ENCODE measurements at places on chromosomes 2 and 18. TPM values are rescaled to one million over a fixed set of nuclear protein-coding genes. Genes with fewer than 3 reads are reported as not detected.

- no peaks in the 10 kb centered on the region for H3K27me3 ChIP-seq
- peak overlapping the region; percentile 60 for H3K27ac ChIP-seq
- peaks cover 18% of the 10 kb centered on the region for H3K4me1 ChIP-seq
Observed at GRCh38 chr2:173048897-173049661, 26.6 kb upstream of the MAP3K20 start.

DNA sequence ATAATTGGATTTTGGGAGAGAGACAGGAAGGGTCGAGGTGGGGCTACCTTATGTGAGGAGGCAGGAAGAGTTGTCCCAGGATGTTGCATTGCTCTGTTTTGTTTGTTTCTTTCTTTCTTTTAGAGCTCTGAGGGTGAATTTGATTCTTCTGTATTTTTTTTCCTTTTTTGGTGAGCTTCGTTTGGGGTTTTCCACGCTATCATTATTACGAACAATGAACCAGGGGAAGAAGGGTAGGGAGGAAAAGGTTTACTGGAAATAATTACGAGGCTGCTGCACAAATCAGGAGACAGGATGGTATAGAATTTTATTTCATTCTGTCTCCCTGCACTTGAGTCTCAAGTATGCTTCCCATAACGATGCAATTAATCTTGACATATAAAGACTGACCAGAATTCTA lies 51.4 kb upstream of the ZNF516 start:
- no peak for DNase-seq
- peaks cover 6% of the 10 kb centered on the region for H3K27me3 ChIP-seq
- no peaks in the 10 kb centered on the region for H3K4me1 ChIP-seq

GRCh38 chr2:11542275-11542819 lies 8.5 kb downstream of the GREB1 start:
- DNase-seq: no peak
- no peak overlapping the region for H3K27ac ChIP-seq
- H3K27me3 ChIP-seq: no peaks in the 10 kb centered on the region
- no peaks in the 10 kb centered on the region for H3K36me3 ChIP-seq
- peaks cover 12% of the 10 kb centered on the region for H3K4me1 ChIP-seq

DNA sequence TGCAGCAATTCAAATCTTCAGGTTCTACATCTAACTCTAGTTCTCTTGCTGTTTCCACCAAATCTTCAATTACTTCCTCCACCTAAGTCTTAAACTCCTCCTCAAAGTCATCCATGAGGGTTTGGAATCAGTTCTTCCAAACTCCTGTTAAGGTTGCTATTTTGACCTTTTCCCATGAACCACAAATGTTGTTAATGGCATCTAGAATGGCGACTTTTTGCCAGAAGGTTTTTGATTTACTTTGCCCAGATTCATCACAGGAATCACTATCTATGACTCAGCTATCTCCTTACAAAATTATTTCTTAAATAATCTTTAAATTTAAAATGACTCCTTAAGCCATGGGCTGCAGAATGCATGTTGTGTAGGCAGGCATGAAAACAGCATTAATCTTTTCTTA lies 368.9 kb upstream of the TNP1 start:
- H3K4me3 ChIP-seq: no peak overlapping the region
- H3K27me3 ChIP-seq: no peaks in the 10 kb centered on the region
- no peak overlapping the region for H3K27ac ChIP-seq
- DNase-seq: no peak

- H3K4me3 ChIP-seq: no peak overlapping the region
- no peaks in the 10 kb centered on the region for H3K27me3 ChIP-seq
- peaks cover under 1% of the 10 kb centered on the region for H3K36me3 ChIP-seq
- peak overlapping the region; percentile 72 for H3K27ac ChIP-seq
Observed at GRCh38 chr18:55248495-55248894, 289.2 kb upstream of the CCDC68 start.

- no peak overlapping the region for H3K4me3 ChIP-seq
- peaks cover 21% of the 10 kb centered on the region for H3K4me1 ChIP-seq
- H3K27me3 ChIP-seq: no peaks in the 10 kb centered on the region
- peak; percentile 78 for DNase-seq
- H3K27ac ChIP-seq: peak overlapping the region; percentile 13
- H3K36me3 ChIP-seq: peaks cover 17% of the 10 kb centered on the region
Observed at GRCh38 chr2:237540823-237541222, 25.6 kb upstream of the PRLH start.

GRCh38 chr18:59414111-59414653 lies 55.1 kb upstream of the LMAN1 start:
- H3K36me3 ChIP-seq: no peaks in the 10 kb centered on the region
- no peaks in the 10 kb centered on the region for H3K4me1 ChIP-seq
- no peak overlapping the region for H3K4me3 ChIP-seq
- H3K27me3 ChIP-seq: no peaks in the 10 kb centered on the region

The TEKT4 gene
- total RNA-seq: not detected

The TUBB8B gene
- total RNA-seq: not detected

DNA sequence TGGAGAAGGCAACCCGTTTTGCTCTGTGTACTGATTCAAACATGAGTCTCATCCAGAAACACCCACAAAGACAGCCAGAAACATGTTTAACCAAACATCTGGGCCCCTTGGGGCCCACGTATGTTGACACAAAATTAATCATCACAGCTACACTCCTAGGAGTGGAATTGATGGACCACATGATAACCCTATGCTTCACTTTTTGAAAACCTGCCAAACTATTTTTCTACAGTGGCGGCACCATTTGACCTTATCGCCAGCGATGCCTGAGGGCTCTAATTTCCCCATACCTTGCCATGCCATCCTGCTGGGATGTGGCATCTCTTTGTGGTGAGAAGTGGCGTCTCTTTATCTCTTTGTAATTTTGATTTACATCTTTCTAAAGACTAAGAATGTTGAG lies 38.5 kb downstream of the PSMG2 start:
- H3K4me3 ChIP-seq: no peak overlapping the region
- no peak for DNase-seq
- H3K36me3 ChIP-seq: no peaks in the 10 kb centered on the region
- H3K4me1 ChIP-seq: no peaks in the 10 kb centered on the region

The ANKRD36C gene
- 8.1 TPM for total RNA-seq

GRCh38 chr2:177172034-177172880 lies 40.3 kb upstream of the HNRNPA3 start:
- H3K4me1 ChIP-seq: peaks cover 37% of the 10 kb centered on the region
- H3K27ac ChIP-seq: no peak overlapping the region
- DNase-seq: no peak
- H3K4me3 ChIP-seq: no peak overlapping the region
- no peaks in the 10 kb centered on the region for H3K27me3 ChIP-seq

DNA sequence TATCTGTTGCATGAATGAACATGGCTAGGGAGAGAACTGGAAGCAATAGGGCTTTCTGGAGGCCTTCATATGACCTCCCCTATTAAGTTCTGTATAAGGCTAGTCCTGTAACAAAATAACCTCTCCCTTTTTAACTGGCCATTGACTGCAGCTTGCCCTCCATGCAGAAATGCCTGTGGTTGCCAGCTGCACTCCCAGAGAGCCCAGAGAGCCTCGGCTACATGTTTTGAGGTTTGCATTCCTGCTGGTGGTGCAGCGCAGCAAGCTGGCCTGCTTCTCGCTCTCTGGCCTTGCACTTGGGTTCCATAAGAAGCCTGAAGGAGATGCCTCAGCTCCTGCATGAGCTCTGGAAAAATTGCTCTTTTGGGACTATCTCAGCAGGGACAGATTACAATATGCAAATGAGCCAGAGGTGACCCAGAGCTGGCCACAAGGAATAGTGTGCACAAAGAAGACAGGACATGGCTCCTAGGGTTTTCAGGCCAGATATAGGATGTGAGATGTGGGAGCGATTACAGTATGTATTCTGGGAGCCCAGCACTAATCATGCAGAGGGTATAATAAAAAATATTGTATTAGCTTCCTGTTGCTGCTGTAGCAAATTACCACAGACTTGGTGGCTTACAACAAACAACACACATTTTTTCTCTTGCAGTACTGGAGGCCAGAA lies 186.7 kb downstream of the INSIG2 start:
- no peaks in the 10 kb centered on the region for H3K4me1 ChIP-seq
- no peak overlapping the region for H3K4me3 ChIP-seq
- H3K36me3 ChIP-seq: no peaks in the 10 kb centered on the region
- peaks cover 45% of the 10 kb centered on the region for H3K27me3 ChIP-seq
- no peak overlapping the region for H3K27ac ChIP-seq

The TMX3 gene
- total RNA-seq: 20.7 TPM

DNA sequence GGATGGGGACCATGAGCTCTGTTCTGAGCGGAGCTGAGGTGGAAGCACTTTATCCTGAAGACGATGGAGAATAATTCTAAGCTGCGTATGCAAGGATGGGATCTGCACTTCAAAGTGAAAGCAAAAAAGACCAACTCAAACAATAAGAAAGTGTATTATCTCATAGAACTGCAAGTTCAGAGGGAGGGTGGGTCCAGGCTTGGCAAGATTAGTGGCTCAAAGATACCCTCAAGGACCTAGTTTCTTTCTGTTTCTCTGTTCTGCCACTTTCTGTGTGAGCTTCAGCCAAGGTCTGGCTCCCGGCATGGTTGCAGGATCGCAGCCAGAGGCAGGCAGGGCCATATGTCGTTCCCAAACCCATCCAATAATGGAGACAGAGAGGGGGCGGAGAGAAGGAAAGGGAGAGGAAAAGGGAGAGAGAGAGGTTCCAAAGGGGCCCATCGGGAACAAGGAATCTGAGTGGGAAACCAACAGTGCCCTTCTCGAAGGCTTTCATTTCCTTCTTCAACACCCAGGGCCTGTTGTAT lies 169.2 kb upstream of the NCK2 start:
- H3K4me1 ChIP-seq: peaks cover 12% of the 10 kb centered on the region
- no peaks in the 10 kb centered on the region for H3K36me3 ChIP-seq
- no peak overlapping the region for H3K27ac ChIP-seq
- no peaks in the 10 kb centered on the region for H3K27me3 ChIP-seq
- H3K4me3 ChIP-seq: peak overlapping the region; percentile 3

DNA sequence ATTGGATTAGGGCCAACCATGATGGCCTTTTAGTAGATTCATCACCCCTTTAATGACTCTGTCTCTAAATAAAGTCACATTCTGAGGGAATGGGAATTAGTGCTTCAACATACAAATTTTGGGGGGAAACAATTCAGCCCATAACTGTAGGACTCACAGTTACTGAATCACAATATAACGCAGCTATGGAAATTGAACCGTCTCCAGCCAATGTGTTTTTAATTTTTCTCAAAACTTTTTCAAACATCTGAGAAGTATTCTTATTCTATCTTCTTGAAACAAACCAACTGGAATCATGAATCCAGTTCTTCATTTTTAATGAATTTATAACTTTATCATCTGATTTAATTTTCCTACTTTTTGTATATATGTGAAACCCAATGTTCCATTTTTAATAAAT lies 373.1 kb upstream of the SYT4 start:
- DNase-seq: no peak
- no peak overlapping the region for H3K4me3 ChIP-seq
- H3K27me3 ChIP-seq: no peaks in the 10 kb centered on the region
- no peaks in the 10 kb centered on the region for H3K36me3 ChIP-seq
- H3K27ac ChIP-seq: no peak overlapping the region
- no peaks in the 10 kb centered on the region for H3K4me1 ChIP-seq

- peaks cover 48% of the 10 kb centered on the region for H3K4me1 ChIP-seq
- H3K4me3 ChIP-seq: peak overlapping the region; percentile 97
- peak; percentile 46 for DNase-seq
- no peaks in the 10 kb centered on the region for H3K36me3 ChIP-seq
Observed at GRCh38 chr2:222859786-222860612, 837 bp upstream of the ACSL3 start.

The LRP2 gene
- 1.3 TPM for total RNA-seq

The CHN1 gene
- total RNA-seq: 6.1 TPM

The SCYGR4 gene
- not detected for total RNA-seq

DNA sequence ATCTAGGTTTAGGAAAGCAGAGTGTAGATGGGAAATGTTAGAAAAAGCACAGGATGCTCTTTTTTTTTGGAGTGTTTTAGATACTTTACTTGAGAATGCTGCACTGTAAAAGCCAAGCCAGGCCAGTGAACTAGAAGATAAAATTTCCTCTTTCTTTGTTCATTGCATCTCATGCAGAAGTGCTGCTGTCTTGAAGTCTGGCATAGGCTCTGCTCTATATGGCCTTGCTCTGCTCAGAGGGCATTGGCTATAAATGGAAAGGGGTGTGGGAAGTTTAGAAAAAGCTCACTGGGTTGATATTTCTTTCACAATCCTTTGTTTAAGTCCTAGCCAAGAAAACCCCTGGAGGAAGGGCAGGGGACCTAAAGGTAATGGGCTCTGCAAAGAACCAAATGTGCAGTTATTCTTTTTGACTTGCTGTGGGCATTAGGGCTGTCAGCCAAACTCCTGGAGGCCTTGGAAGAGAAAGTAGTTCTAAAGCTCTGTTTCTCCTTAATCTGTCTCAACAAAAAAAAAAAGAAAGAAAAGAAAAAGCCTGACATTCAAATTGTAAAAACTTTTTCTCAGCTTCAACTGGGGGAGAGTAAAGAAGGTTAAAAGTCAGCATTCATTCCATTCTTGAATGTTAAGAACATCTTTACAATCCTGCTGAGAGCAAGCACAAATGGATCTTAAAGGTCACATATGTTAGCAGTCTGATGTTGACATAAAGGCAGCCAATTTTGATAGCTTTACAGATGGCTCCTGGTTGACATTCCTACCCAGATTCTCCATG lies 338.3 kb downstream of the GULP1 start:
- no peak for DNase-seq
- H3K36me3 ChIP-seq: no peaks in the 10 kb centered on the region
- no peak overlapping the region for H3K4me3 ChIP-seq
- no peak overlapping the region for H3K27ac ChIP-seq
- peaks cover 4% of the 10 kb centered on the region for H3K4me1 ChIP-seq
- no peaks in the 10 kb centered on the region for H3K27me3 ChIP-seq

- no peaks in the 10 kb centered on the region for H3K27me3 ChIP-seq
- no peak for DNase-seq
- H3K4me3 ChIP-seq: no peak overlapping the region
- H3K27ac ChIP-seq: no peak overlapping the region
Observed at GRCh38 chr2:7621018-7621814, 704.0 kb downstream of the RNF144A start.

- DNase-seq: no peak
- H3K27ac ChIP-seq: no peak overlapping the region
- H3K4me1 ChIP-seq: no peaks in the 10 kb centered on the region
- H3K36me3 ChIP-seq: no peaks in the 10 kb centered on the region
- no peaks in the 10 kb centered on the region for H3K27me3 ChIP-seq
- H3K4me3 ChIP-seq: no peak overlapping the region
Observed at GRCh38 chr2:105718846-105719481, 25.7 kb upstream of the NCK2 start.

DNA sequence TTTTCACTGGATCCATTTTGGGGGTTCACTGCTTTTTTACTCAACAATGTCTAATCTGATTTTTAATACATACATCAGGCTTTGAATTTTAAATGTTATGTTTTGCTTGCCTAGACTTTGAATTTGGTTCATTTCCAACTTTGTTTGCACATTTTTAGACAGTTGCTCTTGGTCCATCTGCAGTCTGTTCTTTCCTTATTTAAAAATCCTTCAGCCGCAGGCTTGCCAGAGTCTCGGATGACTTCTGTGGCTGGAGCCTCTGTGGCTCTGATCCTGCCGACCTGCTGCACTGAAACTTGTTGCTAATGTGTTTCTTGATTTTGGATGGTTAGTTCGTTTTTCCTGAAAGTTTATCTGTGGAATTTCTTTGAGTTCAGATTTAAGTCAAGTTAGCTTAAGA lies 172.0 kb upstream of the ALKAL2 start:
- H3K4me3 ChIP-seq: no peak overlapping the region
- H3K4me1 ChIP-seq: no peaks in the 10 kb centered on the region

The HOXD13 gene
- total RNA-seq: not detected

The REG3A gene
- total RNA-seq: not detected

The EML6 gene
- total RNA-seq: 0.12 TPM

The SATB2 gene
- total RNA-seq: 1.9 TPM
